ENCODE measurements at places on chromosomes 12 and 14. TPM values are rescaled to one million over a fixed set of nuclear protein-coding genes. Genes with fewer than 3 reads are reported as not detected.

DNA sequence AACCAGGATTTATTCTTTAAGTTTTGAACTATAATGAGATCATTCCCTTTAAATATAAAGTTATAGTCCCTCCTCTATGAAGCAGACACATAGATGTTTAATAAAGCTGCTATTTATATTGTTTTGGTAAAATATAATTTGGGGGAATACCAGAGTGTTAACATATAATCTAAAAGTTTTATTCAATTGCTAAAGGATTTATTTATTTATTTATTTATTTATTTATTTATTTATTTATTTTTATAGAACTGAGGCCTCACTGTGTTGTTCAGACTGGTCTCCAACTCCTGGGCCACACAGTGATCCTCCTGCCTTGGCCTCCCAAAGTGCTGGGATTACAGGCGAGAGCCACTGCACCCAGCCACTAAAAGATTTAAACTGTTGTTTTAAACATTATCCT, 98.6 kb downstream of the KICS2 start:
- DNase-seq = no peak

DNA sequence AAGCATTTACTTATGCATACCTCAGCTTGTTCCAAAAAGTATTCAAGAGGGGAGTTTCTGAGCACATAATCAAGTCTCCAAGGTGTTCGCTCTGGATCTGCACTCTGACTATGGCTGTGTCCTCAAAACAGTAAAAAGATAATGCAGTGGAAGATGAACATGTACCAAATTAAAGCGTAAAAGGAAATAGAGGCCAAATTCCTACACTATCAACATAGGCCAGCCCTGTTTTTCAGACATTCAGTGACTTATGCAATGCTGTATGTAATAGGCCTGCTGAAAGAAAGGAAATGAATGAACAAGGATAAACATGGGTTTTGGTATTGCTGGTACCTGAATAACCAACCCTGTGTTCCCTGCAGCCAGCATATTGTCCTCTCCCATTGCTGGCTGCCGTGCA, 115.7 kb downstream of the SAMD4A start:
- DNase-seq = no peak

- no peak for DNase-seq
Observed at GRCh38 chr12:54355104-54355815, 9.0 kb downstream of the GPR84 start.

DNA sequence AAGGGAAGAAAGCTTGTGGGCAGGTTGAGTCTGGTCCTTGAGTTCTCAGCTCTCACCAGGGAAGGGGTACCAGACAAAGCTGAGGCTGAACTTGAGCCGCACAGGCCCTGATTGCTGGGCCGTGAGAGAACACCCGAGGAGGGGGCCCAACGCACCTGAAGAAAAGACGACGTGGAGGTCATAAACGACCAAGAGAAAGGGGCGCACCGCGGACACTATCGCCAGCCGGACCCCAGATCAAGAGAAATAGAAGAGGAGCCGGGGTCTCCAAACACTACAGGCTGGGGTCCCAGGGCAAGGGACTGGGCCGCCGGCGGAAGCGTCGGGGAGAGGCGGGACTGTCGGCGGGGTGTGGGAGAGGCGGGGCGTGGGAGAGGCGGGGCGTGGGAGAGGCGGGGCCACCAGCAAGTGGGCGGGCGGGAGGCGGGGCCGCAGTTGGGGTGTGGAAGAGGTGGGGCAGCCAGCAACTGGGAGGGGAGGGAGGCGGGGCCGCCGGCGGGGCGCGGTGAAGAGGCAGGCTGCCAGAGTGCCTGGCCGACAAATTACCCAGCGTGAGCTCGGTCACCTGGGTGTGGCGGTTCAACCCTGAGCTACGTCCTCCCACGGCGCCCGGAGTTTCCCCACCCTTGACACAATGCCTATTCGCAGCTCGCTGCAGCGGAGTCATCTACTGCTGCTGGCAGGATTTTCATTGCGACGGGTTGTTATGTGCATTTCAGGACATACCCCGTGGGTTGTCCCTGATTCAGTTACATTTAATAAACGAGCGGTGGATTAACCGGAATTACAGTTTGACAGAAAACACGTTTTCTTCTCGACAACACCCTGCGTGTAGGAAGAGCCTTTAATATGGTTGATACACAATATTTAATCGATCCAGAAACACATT, 15.5 kb upstream of the NEMF start:
- DNase-seq = peak; percentile 99

DNA sequence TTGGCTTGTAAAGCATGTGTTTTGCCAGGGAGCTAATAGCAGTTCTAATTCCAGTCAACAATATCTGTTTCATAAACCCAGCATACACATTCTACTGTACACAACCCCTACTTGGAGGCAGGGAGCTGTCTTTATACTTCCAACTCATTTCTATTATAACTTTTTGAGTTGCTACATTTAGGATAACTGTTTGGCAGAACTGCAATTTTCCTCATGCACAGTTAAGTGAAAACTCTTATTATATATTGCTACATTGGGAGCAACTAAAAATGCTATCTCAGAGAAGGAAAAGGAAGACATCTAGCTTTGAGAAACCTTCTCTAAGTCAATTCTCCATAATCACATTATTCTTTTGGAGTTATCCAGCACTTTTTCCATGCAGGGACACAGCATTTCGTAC, 480.2 kb downstream of the RPS29 start:
- DNase-seq = no peak

GRCh38 chr14:101888182-101888581, 76.2 kb upstream of the DYNC1H1 start:
- peak; percentile 14 for DNase-seq

TAS2R20 gene
- total RNA-seq = 9.1 TPM

TAPBPL gene
- 44.6 TPM for total RNA-seq

GRCh38 chr14:40003773-40004172, 571.5 kb upstream of the FBXO33 start:
- DNase-seq = no peak
